ENCODE measurements at places on chromosomes 7 and 10. TPM values are rescaled to one million over a fixed set of nuclear protein-coding genes. Genes with fewer than 3 reads are reported as not detected.

DNA sequence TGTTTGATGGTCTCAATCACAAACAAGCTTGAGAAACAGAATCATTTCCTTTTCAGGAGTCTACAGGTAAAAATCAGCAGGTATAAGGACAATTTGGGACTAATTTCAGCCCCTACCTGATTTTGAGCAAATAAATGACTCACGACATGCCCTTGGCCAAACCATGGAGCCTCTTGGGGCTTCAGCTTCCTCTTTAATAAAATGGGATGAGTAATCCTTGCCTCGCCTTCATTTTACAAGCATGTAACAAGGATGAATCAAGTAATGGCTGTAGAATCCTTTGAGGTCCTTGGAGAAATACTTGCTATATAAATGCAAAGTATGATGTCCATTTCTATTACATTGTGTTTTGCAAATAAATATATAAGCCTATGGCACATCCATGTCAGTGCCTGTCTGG, 212.8 kb upstream of the PODXL start:
- no peaks in the 10 kb centered on the region for H3K27me3 ChIP-seq
- no peak overlapping the region for H3K4me3 ChIP-seq
- no peak for DNase-seq
- no peaks in the 10 kb centered on the region for H3K36me3 ChIP-seq
- no peaks in the 10 kb centered on the region for H3K4me1 ChIP-seq

STAM gene
- 21.8 TPM for total RNA-seq

DNA sequence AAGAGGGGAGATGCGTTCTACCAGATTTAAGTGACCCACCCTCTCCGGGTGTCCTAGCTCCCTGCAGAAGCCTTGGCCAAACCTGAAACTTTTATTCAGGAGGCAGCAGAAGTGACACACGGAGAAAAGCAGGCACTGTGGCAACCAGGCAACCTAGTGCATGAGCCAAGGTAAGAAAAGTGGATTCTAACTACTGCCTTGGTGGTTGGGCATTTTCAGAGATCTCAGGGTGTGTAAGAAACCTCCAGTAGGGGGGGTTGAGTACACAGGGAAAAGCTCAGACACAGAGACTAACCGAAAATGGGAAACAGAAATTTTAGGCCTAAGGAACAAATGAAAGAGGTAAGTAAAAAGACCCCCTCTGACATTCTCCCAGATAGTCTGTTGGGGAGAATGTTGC, 645.7 kb downstream of the ANKRD7 start:
- no peaks in the 10 kb centered on the region for H3K27me3 ChIP-seq
- no peaks in the 10 kb centered on the region for H3K36me3 ChIP-seq
- no peak overlapping the region for H3K27ac ChIP-seq
- H3K4me3 ChIP-seq: no peak overlapping the region

NUPR2 gene
- 0.62 TPM for total RNA-seq

GRCh38 chr10:111875725-111876124, 307.8 kb downstream of the GPAM start:
- H3K27me3 ChIP-seq: no peaks in the 10 kb centered on the region
- no peaks in the 10 kb centered on the region for H3K4me1 ChIP-seq
- H3K4me3 ChIP-seq: no peak overlapping the region

DNA sequence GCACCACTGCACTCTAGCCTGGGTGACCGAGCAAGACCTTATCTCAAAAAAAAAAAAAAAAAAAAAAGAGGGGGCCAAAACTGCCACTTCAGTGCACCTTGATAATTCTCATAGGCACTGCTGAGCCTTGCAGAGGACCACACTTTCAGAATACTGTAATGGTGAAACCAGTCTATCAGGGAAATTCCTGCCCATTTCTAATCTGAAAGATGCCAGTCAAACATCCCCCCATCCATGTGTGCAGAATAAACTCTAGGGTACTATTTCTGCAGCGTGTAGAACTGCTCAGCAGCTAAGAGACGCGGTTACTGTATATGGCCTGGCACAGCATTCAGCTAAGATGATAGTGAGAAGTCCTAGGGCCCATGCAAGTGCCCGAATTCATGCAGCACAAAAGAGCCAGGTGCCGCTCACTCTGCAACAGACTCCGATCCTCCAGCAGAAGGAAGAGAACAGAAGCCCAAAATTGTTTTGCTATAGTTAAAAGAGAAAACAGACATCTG, 286.8 kb upstream of the KLF14 start:
- H3K4me3 ChIP-seq: no peak overlapping the region
- no peak overlapping the region for H3K27ac ChIP-seq
- no peak for DNase-seq
- H3K4me1 ChIP-seq: no peaks in the 10 kb centered on the region
- H3K36me3 ChIP-seq: no peaks in the 10 kb centered on the region

IGF2BP3 gene
- 1.6 TPM for total RNA-seq

GTF2IRD1 gene
- 10.3 TPM for total RNA-seq

IFIT3 gene
- 14.2 TPM for total RNA-seq

VWC2 gene
- total RNA-seq: not detected

GRCh38 chr7:11478426-11478825, 353.6 kb downstream of the THSD7A start:
- no peak overlapping the region for H3K4me3 ChIP-seq
- H3K27me3 ChIP-seq: no peaks in the 10 kb centered on the region
- no peaks in the 10 kb centered on the region for H3K4me1 ChIP-seq
- no peak overlapping the region for H3K27ac ChIP-seq

DNA sequence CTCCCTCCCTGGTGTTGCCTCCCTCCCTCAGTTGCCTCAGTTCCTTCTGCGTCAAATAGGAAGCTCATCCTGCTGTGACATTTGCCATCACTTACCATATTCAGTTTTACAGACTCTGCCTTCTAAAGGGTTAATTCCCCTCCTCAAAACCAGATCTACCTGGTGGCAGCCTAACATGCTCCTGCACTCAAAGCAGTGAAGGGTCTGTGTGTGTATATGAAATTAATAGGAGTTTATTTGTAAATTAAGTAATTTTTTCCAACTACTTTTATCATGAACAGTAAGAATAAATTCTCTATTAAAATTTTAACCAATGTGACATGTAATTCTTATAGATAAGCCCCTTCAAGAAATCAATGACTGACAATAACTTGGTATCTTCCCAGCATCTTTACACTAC, 158.6 kb upstream of the INSYN2A start:
- H3K36me3 ChIP-seq: no peaks in the 10 kb centered on the region
- no peak overlapping the region for H3K27ac ChIP-seq
- no peak overlapping the region for H3K4me3 ChIP-seq
- DNase-seq: no peak

DNA sequence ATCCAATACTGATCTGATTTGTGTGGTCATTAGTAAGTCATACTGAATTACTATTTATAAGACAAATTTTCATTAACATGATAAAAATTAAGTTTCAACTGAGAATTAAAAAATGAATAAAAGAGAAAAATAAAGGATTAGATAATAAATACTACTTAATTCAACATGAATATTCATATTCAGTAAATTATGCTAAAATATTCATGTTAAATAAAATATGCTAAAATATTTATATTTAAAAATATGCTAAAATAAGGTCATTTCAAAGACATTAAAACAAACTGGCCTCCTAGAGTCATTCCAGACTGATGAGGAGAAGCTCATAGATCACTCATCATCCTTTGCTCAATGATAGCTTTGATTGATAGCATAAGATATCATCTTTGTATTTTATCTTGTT, 16.7 kb upstream of the TMEM106B start:
- no peak overlapping the region for H3K27ac ChIP-seq
- H3K4me3 ChIP-seq: no peak overlapping the region
- DNase-seq: no peak
- H3K4me1 ChIP-seq: no peaks in the 10 kb centered on the region
- no peaks in the 10 kb centered on the region for H3K27me3 ChIP-seq
- no peaks in the 10 kb centered on the region for H3K36me3 ChIP-seq

DNA sequence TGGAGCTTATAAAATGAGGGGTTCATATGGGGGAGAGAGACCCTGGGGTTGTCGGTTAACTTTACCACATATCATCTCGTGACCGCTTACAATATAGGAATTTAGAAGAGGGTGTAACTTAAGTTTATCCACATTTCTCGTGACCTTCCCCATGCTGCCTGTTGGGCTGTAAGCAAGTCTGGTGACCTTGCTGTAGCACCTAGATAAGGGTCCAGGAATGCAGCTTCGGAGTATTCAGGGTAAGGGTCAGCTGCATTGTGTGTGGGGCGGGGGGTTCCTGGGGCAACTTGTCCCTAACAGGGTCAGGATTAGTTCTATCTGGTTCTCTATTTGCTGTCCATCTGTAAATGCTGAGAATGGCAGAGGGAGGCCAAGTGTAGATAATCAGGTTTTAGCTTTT, 1.3 kb upstream of the CHST3 start:
- DNase-seq: no peak
- H3K36me3 ChIP-seq: no peaks in the 10 kb centered on the region
- H3K27me3 ChIP-seq: no peaks in the 10 kb centered on the region
- no peaks in the 10 kb centered on the region for H3K4me1 ChIP-seq

- DNase-seq: no peak
- no peak overlapping the region for H3K4me3 ChIP-seq
- no peaks in the 10 kb centered on the region for H3K36me3 ChIP-seq
- H3K27me3 ChIP-seq: no peaks in the 10 kb centered on the region
- peaks cover 3% of the 10 kb centered on the region for H3K4me1 ChIP-seq
- no peak overlapping the region for H3K27ac ChIP-seq
Observed at GRCh38 chr10:117477961-117478670, 64.4 kb upstream of the EMX2 start.

DNA sequence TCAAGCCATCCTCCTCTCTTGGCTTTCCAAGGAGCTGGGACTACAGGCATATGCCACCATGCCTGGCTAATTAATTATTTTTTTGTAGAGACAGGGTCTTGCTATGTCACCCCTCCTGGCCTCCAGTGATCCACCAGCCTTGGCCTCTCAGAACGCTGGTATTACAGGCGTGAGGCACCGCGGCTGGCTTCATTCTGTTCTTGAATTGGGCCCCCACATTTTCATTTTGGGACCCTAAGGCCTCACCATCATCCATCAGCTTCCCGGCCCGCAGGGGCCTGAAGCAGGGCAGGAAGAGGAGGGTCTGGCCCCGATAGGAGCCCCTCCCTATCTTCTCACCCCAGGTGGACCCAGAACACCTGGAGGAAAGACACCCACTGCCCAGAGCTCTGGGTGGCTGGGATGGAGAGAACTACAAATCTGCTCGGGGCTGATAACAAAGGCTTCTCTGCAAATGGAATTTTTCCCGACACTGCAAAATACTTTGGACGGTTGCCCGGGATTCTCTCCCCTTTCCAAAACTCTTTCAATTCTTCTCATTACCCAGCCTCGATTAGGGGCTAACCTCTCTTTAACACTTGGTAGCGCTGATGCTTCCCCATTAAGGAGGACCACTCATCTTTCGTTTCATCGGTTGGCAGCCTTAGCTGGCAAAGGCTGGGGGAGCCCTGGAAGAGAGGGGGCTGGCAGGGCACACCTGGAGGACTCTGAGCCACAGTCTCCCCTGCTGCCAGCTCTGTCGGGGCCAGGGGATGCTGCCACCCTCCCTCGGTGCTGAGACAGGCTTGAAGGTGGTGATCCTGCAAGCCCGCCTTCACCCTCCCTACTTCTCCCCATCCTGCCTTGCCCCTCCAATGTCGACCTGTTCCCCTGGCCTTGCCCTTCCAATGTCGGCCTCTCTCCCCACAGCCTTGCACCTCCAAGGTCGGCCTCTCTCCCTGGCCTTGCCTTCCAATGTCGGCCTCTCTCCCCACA, 81.0 kb upstream of the GNA12 start:
- no peaks in the 10 kb centered on the region for H3K27me3 ChIP-seq
- H3K36me3 ChIP-seq: no peaks in the 10 kb centered on the region
- peak; percentile 35 for DNase-seq
- H3K27ac ChIP-seq: no peak overlapping the region
- H3K4me1 ChIP-seq: no peaks in the 10 kb centered on the region

GRCh38 chr10:91798649-91799611, 704 bp downstream of the TNKS2 start:
- H3K27me3 ChIP-seq: no peaks in the 10 kb centered on the region
- H3K36me3 ChIP-seq: no peaks in the 10 kb centered on the region
- H3K4me3 ChIP-seq: peak overlapping the region; percentile 84
- no peak for DNase-seq
- peak overlapping the region; percentile 68 for H3K27ac ChIP-seq

DNA sequence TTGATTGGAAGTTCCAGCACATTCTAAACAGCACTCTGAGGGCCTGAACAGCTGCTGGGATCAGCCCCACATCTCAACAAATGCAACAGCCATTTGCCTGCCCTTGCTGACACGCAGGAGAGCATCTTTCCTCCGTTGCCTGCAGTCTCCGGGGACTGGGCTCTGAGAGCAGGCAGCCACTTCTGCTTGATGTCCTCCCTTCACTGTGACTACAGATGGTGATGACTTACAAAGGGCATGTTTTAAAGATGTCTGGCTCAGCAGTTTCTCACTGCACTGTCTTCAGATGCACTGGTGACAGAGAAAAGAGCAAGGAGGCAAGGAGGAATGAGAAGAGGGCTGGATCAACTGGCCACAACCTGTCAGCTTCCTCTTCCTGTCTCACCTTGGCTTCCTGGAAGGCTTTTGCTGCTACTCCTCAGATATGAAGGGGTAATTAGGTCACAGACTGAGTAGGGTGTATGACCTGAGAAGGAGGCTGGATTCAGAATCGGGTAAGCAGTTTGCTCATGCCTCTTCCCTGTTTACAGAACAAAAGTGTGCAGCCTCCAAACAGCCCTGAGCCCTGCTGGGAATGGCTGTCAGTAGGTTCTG, 143.5 kb upstream of the GHITM start:
- no peak overlapping the region for H3K4me3 ChIP-seq
- H3K27me3 ChIP-seq: no peaks in the 10 kb centered on the region
- no peak overlapping the region for H3K27ac ChIP-seq
- no peaks in the 10 kb centered on the region for H3K4me1 ChIP-seq

ANXA8L1 gene
- not detected for total RNA-seq

GNAT3 gene
- not detected for total RNA-seq

ELMO1 gene
- total RNA-seq: 38.8 TPM

DNA sequence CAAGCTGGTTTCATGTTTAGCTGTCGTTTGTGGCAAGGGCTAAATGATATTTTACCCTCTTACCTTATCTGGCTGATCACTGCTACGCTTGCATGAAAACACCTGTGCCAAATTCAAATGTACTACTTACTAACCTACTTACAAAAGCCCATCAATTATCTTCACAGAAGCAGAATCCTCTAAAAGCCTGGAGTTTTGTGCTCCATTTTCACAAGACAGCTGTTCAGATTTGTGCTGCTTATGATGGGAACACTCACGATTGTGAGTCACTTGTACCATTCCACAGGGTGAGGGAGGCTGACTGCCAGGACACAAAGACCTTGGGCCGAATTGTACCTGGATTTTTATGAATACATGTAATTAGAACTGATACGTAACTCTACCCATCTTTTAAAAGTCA, 245.0 kb upstream of the NPY start:
- H3K27me3 ChIP-seq: no peaks in the 10 kb centered on the region
- no peaks in the 10 kb centered on the region for H3K4me1 ChIP-seq
- no peak for DNase-seq
- no peak overlapping the region for H3K4me3 ChIP-seq
- H3K36me3 ChIP-seq: no peaks in the 10 kb centered on the region

- no peak overlapping the region for H3K4me3 ChIP-seq
- peaks cover 2% of the 10 kb centered on the region for H3K4me1 ChIP-seq
- H3K27me3 ChIP-seq: no peaks in the 10 kb centered on the region
Observed at GRCh38 chr10:5632446-5632845, 33.9 kb downstream of the ASB13 start.

RBP4 gene
- 37.5 TPM for total RNA-seq

Measured in aorta (tissue), 5 donors.